CD4-positive, CD25-positive, alpha-beta regulatory T cell (primary cell): ENCODE measurements at places on chromosomes 5 and 9.

DNA sequence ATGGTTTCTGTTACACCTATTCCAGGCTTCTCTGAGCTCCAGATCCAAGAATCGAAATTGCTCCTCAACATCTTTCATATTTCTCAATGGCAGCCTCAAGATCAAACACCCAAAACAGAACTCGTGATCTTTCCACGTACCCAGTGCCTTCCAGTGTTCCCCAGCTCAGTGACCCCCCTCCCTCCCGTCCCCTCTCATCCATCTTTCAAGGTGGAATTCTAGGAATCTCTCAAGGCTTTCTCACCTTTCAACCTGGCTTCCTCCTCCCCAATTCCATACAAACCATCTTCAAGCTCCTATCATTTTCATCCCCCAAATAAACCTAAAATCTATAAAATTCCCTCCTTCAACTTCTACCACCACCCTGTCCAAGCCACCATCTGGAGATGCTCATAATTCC lies 615.3 kb downstream of the BNC2 start:
- H3K27ac ChIP-seq: no peak overlapping the region
- no peaks in the 10 kb centered on the region for H3K36me3 ChIP-seq
- no peak for DNase-seq
- H3K27me3 ChIP-seq: no peaks in the 10 kb centered on the region

DNA sequence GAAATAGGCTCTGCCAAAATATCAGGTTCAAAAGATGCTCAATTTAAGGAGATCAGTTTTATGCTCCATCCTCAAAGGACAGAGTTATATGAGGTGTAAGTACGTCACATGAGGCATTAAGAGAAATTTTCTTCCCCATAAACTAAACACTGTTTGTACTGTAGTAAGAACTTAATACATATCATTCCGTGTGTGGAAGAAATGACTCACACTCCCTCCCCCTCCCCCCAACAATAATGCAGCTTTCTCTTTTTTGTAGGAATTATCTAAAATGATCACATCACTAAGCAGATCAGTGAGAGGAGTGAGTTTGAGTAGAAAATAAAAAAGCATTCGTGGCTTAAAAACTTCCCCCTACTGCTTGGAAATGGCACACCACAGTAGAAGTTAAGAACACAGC lies 2.2 kb downstream of the CDH12 start:
- DNase-seq: no peak
- no peak overlapping the region for H3K4me3 ChIP-seq
- no peaks in the 10 kb centered on the region for H3K4me1 ChIP-seq
- no peak overlapping the region for H3K27ac ChIP-seq
- H3K27me3 ChIP-seq: no peaks in the 10 kb centered on the region

DNA sequence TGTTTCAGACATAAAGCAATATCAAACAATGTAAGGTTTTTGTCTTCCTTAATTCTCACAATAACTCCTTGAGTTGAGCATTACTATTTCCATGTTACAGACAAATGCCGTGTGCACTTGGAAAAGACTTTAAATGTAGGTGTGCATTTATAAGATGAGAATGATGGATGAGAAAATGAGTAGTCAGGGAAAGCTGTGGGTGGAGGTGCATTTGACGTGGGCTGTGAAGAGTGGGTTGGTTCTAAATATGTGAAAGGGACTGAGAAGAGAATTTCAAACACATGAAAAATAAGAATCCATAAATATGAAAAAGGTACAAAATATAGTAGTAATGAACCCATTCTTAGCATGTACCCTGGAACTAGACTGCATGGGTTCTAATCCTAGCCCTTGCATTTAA lies 171.6 kb upstream of the PPP2R2B start:
- H3K4me1 ChIP-seq: no peaks in the 10 kb centered on the region
- no peak overlapping the region for H3K27ac ChIP-seq
- DNase-seq: no peak
- H3K27me3 ChIP-seq: peaks cover 2% of the 10 kb centered on the region
- H3K36me3 ChIP-seq: no peaks in the 10 kb centered on the region

- DNase-seq: no peak
- H3K4me1 ChIP-seq: no peaks in the 10 kb centered on the region
- no peak overlapping the region for H3K4me3 ChIP-seq
- peaks cover 8% of the 10 kb centered on the region for H3K27me3 ChIP-seq
- no peak overlapping the region for H3K27ac ChIP-seq
- H3K36me3 ChIP-seq: no peaks in the 10 kb centered on the region
These were observed 127.6 kb downstream of the PAX5 start for GRCh38 chr9:36906492-36906891.

DNA sequence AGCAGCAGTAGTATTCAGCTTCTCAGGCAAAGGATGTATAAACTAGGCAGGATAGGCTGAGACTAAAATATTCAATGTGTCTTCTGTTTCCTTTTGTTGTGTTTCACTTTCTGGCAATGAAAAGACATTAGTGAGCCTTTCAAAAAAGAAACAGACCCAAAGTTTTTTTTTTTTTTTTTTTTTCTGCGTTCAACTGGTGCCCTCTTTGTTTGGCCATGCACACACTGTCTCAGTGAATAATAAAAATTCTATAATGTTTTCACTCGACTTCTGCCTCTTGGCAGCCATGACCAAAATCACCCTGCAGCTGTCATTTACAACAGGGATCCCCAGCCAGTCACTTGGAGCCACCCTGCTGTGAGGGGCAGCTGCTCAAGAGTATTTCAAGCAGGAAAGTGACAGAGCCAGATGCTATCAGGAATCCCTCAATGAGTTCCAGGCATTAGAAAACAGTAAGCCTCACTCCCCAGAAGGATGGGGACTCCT lies 44.0 kb upstream of the MAN2A1 start:
- no peak overlapping the region for H3K27ac ChIP-seq
- H3K4me3 ChIP-seq: no peak overlapping the region
- no peaks in the 10 kb centered on the region for H3K36me3 ChIP-seq
- no peaks in the 10 kb centered on the region for H3K4me1 ChIP-seq
- DNase-seq: no peak

DNA sequence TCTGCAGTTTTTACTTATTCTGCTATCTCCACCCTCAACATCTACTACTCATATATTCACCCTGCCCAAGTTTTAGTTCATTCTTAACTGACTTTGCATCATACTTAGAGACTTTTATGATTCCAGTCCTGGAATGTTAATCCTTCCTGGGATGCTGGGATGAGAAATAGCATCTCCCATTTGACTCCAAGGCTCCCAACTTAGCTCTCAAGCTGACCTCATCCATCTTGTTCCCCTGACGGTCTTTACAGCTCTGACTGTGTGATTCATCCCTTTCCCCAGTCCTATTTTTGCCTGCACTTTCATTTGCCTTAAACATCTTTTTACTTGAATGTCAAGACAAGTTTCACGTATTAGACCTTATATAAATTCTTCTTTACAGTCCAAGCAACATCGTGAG lies 297.8 kb downstream of the EPB41L4A start:
- H3K27me3 ChIP-seq: no peaks in the 10 kb centered on the region
- no peaks in the 10 kb centered on the region for H3K4me1 ChIP-seq
- no peak for DNase-seq
- H3K4me3 ChIP-seq: no peak overlapping the region

DNA sequence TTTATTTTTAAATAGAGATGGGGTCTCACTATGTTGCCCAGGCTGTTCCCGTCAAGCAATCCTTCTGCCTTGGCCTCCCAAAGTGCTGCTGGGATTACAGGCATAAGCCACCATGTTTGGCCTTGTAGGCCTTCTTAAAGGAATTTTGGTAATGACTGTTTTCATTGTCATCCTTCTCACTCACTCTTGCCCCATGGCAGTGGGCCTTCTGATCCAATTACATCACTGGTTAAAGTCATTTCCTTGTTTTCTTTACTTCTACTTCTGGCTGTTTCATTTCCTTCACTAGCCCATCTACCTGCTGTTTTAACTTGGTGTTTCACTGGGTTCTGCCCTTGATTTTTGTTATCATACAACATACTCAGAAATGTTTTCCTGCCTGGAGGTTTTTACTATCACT lies 20.1 kb upstream of the NIM1K start:
- no peaks in the 10 kb centered on the region for H3K4me1 ChIP-seq
- H3K27ac ChIP-seq: no peak overlapping the region
- no peaks in the 10 kb centered on the region for H3K27me3 ChIP-seq

DNA sequence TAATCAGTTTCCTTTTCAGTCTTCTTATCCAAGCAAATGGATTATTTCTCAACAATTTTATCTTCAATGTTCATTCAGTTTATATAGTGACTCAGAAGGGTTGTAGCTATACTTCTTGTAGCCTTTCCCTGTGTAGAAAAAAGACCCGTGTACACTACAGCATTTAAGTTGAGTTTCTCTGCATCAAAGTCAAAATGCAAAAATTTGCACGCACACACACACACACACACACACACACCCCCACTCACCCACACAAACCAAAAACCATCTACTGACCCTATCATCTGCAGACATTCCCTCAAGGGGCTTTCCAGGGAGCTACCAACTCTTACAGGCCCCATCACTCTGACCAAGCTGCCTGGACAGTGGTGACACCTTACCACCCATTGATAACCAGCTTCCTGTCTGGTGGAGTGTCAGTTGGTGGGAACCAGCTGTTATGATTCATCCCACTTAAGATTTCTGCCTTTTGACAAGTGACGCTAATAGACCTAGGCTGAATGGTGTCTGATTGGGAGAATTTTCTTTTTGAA lies 12.2 kb upstream of the ELL2 start:
- H3K36me3 ChIP-seq: no peaks in the 10 kb centered on the region
- H3K27ac ChIP-seq: no peak overlapping the region
- H3K4me3 ChIP-seq: no peak overlapping the region
- no peak for DNase-seq
- H3K27me3 ChIP-seq: peaks cover 12% of the 10 kb centered on the region

GRCh38 chr5:60649288-60649917 lies 50.6 kb downstream of the DEPDC1B start:
- H3K27ac ChIP-seq: no peak overlapping the region
- no peaks in the 10 kb centered on the region for H3K36me3 ChIP-seq
- no peaks in the 10 kb centered on the region for H3K4me1 ChIP-seq
- no peak overlapping the region for H3K4me3 ChIP-seq
- DNase-seq: no peak
- no peaks in the 10 kb centered on the region for H3K27me3 ChIP-seq

GRCh38 chr5:112062181-112062580 lies 305.2 kb upstream of the NREP start:
- H3K36me3 ChIP-seq: no peaks in the 10 kb centered on the region
- no peak overlapping the region for H3K27ac ChIP-seq
- H3K4me1 ChIP-seq: no peaks in the 10 kb centered on the region
- DNase-seq: no peak
- no peaks in the 10 kb centered on the region for H3K27me3 ChIP-seq

DNA sequence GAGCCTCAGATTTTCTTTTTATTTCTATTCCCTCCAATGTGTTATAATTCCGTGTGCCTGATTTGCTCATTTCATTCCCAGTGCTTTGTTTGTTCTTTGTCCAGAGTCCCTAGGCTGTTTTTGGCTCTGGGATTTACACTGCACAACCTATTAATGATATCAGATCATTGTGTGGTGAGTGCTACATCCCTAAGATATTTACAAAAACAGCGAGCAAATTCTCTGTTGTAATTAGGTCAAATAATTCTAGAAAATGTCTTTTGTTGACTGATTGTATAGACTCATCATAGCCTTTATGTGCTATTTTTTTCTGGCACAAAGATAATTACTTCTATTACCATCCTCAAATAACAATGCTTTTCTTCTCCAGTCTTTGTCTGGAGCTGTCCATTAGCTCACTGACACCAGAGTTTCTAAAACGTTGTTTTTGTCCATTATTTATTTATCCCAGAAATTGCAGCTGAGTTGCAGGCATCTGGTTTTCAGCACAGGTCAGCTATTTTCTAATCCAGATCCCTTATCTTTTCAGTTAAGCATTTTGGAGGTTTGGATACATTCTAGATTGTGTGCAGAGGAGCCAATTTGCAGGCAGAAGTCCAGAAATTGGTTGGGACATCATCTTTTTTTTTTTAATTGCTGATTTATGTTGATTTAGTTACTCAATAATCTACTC lies 379.9 kb upstream of the DMAC1 start:
- DNase-seq: no peak
- H3K4me3 ChIP-seq: no peak overlapping the region
- no peaks in the 10 kb centered on the region for H3K4me1 ChIP-seq
- H3K27ac ChIP-seq: no peak overlapping the region
- no peaks in the 10 kb centered on the region for H3K27me3 ChIP-seq
- H3K36me3 ChIP-seq: no peaks in the 10 kb centered on the region

DNA sequence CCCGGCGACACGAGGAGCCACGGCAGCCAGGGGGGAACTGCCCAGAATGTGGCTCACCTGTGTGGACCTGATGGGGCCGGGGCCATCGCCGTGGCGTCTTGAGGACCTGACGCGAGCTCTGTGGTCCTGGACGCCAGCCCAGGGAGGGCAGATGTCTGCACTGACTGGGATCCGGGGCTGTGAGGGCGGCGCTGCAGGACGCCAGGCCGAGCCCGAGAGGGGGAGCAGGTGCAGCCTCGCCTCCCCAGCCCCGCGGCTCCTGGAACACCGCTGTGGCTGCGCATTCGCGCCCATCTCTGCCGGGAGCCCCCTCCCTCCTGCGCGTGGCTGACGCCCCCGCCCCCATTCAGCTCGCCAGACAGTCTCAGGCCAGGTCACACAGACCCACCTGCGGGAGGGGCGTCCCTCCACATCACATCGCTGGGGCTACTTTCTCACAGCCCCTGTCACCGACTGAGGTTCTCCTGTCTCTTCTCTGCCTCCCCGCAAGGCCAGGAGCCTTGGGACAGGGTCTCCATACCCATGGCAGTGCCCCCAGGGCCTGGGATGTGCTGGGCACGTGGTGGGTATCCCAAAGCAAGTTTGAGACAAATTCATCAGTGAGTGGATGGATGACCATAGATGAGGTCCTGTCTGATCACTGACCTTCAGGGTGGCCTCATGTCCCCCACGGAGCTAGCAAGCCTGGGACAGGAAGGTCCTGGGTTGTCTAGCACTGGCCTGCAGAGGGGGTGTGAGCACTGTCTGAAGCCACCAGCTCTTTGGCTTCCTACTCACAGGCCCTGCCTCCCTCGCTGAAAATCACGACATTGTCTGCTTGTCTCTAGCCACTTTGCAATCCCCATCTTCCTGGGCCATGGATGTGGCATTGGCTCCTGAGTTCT lies 47.3 kb downstream of the RASGEF1C start:
- no peak for DNase-seq
- no peaks in the 10 kb centered on the region for H3K4me1 ChIP-seq
- H3K27me3 ChIP-seq: no peaks in the 10 kb centered on the region
- H3K27ac ChIP-seq: no peak overlapping the region

DNA sequence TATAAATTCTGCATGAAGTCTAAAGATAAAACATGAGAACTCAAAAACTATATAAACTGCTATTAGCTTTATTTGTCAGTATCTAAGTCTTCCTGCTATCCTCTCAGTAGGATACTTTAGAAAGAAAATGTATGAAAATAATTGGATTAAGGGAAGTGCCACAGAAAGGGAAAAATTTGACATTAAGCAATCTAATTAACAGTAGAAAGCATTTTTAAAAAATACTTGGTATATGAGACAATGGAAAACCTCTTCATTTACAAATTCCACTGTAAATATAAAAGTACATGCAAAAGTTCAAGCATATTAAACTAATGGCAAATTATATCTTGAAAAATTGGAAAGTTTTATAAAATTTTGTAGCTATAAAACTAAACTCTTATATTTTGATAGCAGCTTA lies 518.6 kb upstream of the NUDT12 start:
- no peak for DNase-seq
- no peak overlapping the region for H3K4me3 ChIP-seq
- H3K36me3 ChIP-seq: no peaks in the 10 kb centered on the region
- no peaks in the 10 kb centered on the region for H3K27me3 ChIP-seq
- no peak overlapping the region for H3K27ac ChIP-seq
- H3K4me1 ChIP-seq: no peaks in the 10 kb centered on the region

GRCh38 chr9:100014846-100015245 lies 84.0 kb downstream of the ERP44 start:
- H3K4me3 ChIP-seq: no peak overlapping the region
- H3K4me1 ChIP-seq: no peaks in the 10 kb centered on the region
- no peaks in the 10 kb centered on the region for H3K27me3 ChIP-seq
- H3K36me3 ChIP-seq: peaks cover 58% of the 10 kb centered on the region
- DNase-seq: no peak
- no peak overlapping the region for H3K27ac ChIP-seq
